ENCODE measurements at places on chromosomes 12 and 14. TPM values are rescaled to one million over a fixed set of nuclear protein-coding genes. Genes with fewer than 3 reads are reported as not detected.

Gene PPP2R3C
- 34.2 TPM for total RNA-seq

Gene SLC41A2
- 13.4 TPM for total RNA-seq

DNA sequence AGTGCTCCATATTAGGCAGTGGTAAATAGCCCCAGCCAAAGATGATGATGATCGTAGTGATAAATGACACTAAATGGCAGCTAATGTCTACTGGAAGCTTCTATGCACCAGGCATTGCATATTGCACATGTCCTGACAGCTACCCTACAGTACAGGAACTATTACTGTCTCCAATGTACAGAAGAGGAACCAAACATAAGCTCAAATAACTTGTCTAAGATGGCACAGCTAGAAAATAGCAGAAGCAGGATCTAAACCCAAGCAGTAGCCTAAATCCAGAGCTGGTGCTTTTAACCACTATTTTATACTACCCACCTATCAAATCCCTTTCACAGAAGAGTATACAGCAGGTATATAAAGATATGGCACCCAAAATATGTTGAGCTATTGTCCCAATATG lies 28.9 kb downstream of the ESR2 start:
- no peak overlapping the region for H3K27ac ChIP-seq
- no peaks in the 10 kb centered on the region for H3K4me1 ChIP-seq
- no peaks in the 10 kb centered on the region for H3K36me3 ChIP-seq
- no peak for DNase-seq
- no peak overlapping the region for H3K4me3 ChIP-seq
- no peaks in the 10 kb centered on the region for H3K27me3 ChIP-seq

- H3K4me3 ChIP-seq, result peak within 1 kb of the TSS; percentile 46
- H3K27ac ChIP-seq, result no peak within 1 kb of the TSS
- H3K36me3 ChIP-seq, result no peaks in the 10 kb centered on the region
- peaks cover 17% of the 10 kb centered on the region for H3K4me1 ChIP-seq
- peaks cover 57% of the 10 kb centered on the region for H3K27me3 ChIP-seq
Measured at GRCh38 chr12:120368789-120369602, at the start of gene MSI1. MSI1 (minus strand) TSS chr12:120369164; CDS start chr12:120369091, 73 bp downstream.

- no peaks in the 10 kb centered on the region for H3K36me3 ChIP-seq
- peak overlapping the region; percentile 67 for H3K27ac ChIP-seq
- H3K27me3 ChIP-seq, result no peaks in the 10 kb centered on the region
- no peak overlapping the region for H3K4me3 ChIP-seq
- no peaks in the 10 kb centered on the region for H3K4me1 ChIP-seq
- DNase-seq, result peak; percentile 60
Measured at GRCh38 chr12:7555752-7556151, 52.2 kb upstream of the CD163 start.

DNA sequence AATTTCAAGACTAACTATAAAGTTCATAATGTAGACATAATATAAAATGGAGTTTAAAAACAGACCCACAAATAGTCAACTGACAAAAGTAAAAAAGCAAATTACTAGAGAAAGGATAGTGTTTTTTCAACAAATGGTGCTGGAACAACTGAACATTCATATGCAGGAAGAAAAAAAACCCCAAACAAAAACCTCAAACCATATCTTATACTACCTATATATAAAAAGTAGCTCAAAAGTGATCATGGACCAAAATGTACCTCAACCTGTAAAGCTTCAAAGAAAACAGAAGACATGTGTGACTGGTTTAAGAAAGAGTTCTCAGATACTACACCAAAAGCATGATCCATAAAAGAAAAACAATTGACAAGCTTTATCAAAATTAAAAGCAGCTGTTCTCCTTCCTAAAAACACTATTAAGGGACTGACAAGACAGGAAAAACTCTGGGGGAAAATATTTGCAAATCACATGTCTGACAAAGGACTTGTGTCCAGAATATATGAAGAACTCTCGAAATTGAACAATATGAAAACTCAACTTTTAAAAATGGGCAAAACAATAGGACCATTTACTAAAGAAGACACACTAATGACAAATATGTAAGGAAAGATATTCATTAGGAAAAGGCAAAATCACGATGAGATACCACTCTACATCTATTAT lies 22.7 kb upstream of the ARID4A start:
- H3K27me3 ChIP-seq, result no peaks in the 10 kb centered on the region
- DNase-seq, result no peak
- H3K27ac ChIP-seq, result no peak overlapping the region
- H3K4me3 ChIP-seq, result no peak overlapping the region

DNA sequence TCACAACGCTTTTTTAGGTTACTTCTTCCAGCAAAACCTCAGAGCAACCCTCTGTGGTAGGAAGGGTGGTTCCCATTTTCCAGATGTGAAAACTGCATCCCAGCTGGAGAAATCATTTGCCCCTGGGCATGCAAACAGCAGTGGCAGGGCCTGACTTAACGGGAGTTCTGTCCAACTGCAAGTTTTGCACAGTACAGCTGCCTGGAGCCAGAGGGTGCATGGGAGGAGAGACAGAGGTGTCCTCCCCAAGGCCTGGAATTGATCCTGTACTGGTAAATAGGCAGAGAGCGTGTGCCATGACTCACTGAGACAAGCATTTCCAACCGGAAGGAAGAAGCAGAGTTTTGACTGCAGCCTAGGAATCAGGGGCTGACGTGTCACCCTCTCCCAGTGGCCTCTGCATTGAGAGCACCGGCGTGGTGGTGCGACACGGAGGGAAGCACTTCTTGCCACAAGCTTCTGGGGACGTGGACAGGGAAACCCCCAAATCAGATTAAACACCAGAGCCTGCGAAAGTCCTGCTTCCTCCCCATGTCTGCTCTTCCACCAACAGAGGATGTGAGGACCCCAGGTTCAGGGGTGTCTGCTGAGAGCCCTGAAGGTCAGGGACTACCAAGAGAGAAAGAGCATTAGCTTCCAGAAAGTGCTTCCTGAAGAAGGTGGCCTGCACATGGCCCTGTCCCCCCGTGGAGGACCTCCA lies 19.0 kb upstream of the SERPINA4 start:
- H3K27me3 ChIP-seq, result peaks cover 5% of the 10 kb centered on the region
- no peak for DNase-seq
- H3K4me3 ChIP-seq, result no peak overlapping the region
- H3K27ac ChIP-seq, result no peak overlapping the region
- peaks cover 7% of the 10 kb centered on the region for H3K4me1 ChIP-seq
- no peaks in the 10 kb centered on the region for H3K36me3 ChIP-seq

DNA sequence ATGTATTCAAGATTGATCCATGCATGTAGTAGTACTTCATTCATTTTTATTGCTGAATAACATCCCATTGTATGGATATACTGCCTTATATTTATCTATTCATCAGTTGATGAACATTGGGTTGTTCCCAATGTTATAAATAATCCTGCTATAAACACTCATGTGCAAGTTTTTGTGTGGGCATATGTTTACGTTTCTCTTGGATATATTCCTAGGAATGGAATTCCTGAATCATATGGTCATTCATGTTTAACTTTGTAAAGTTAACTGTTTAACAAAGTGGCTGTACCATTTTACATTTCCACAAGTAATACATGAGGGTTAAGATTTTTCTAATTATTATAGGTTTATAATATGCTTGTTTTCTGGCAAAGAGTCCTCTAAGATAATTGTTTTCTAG lies 1568.2 kb upstream of the SEL1L start:
- no peak overlapping the region for H3K27ac ChIP-seq
- no peaks in the 10 kb centered on the region for H3K4me1 ChIP-seq
- no peaks in the 10 kb centered on the region for H3K27me3 ChIP-seq
- H3K36me3 ChIP-seq, result no peaks in the 10 kb centered on the region

GRCh38 chr12:119634743-119635142 lies 33.2 kb upstream of the PRKAB1 start:
- no peaks in the 10 kb centered on the region for H3K4me1 ChIP-seq
- H3K4me3 ChIP-seq, result no peak overlapping the region
- no peak overlapping the region for H3K27ac ChIP-seq
- DNase-seq, result peak; percentile 43

- H3K4me3 ChIP-seq, result no peak overlapping the region
- DNase-seq, result no peak
- H3K4me1 ChIP-seq, result peaks cover 15% of the 10 kb centered on the region
- peaks cover 2% of the 10 kb centered on the region for H3K27me3 ChIP-seq
- no peaks in the 10 kb centered on the region for H3K36me3 ChIP-seq
Measured at GRCh38 chr12:131101703-131102492, 148.2 kb downstream of the ADGRD1 start.

Gene SERPINA12
- not detected for total RNA-seq

Gene PPP1R36
- 0.31 TPM for total RNA-seq

Gene DCAF4
- 9.6 TPM for total RNA-seq

Gene MSRB3
- total RNA-seq, result 37.9 TPM

GRCh38 chr14:22865424-22866405 lies 5.8 kb upstream of the LRP10 start:
- no peaks in the 10 kb centered on the region for H3K36me3 ChIP-seq
- H3K4me1 ChIP-seq, result peaks cover 4% of the 10 kb centered on the region
- H3K27me3 ChIP-seq, result no peaks in the 10 kb centered on the region
- DNase-seq, result no peak
- H3K27ac ChIP-seq, result no peak overlapping the region
- no peak overlapping the region for H3K4me3 ChIP-seq

GRCh38 chr12:77049767-77050353 lies 15.5 kb downstream of the E2F7 start:
- H3K27ac ChIP-seq, result no peak overlapping the region
- no peak overlapping the region for H3K4me3 ChIP-seq
- H3K4me1 ChIP-seq, result no peaks in the 10 kb centered on the region
- H3K27me3 ChIP-seq, result no peaks in the 10 kb centered on the region

DNA sequence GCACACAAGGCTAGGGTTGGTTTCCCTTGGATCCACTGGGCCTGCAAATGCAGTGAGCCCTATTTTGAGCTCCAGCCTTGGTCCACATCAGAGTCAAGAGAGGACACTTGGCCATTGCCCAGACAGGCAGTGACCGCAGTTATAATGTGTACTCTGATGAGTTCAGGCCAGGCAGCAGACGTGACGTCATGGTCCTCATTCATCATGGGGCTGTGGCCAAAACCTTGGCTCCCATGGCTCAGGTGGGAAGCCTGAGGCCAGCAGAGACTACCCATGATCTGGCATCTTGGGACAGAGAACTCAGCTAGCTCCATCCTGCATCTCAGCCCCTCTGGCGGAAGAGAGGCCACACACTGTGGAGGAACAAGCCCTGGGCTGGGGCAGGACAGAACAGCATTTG lies 16.4 kb downstream of the TMEM63C start:
- H3K27me3 ChIP-seq, result peaks cover 4% of the 10 kb centered on the region
- no peaks in the 10 kb centered on the region for H3K36me3 ChIP-seq
- DNase-seq, result no peak

Gene PARPBP
- 6.8 TPM for total RNA-seq

GRCh38 chr12:74849801-74850200 lies 312.2 kb downstream of the ATXN7L3B start:
- H3K27ac ChIP-seq, result no peak overlapping the region
- H3K4me1 ChIP-seq, result no peaks in the 10 kb centered on the region
- no peaks in the 10 kb centered on the region for H3K27me3 ChIP-seq
- no peak overlapping the region for H3K4me3 ChIP-seq

DNA sequence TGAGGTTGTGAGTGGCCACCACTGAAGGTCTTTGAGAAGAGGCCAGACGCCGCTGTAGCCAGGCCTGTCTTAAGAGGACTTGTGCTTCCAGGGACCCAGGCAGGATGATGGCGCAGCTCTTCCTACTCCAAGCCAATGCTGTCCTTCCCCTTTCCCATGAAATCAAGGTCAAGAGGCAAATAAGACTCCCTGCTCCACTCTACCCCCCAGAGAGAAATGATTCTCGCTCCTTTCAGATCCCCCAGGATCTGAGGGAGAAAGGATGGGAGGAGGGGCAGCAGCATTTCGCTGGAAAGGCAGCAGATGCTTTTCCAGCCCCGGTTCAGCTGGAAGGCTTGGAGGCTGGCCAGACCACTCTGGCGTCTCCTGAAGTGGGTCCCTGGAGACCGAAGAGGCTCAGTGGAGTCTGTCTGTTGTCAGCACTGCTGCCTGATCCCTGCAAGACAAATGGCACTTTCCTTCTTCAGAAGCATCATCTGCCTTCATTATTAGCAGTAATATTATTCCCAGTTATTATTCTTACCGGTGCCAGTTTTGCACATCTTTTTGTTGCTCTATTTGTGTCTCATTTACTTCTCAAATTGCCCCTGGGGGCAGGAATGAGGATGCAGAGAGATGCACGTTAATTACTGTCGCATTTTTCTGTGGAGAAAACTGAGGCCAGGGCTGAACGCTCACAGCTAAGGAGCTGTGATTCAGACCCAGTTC lies 51.4 kb downstream of the C14orf132 start:
- H3K36me3 ChIP-seq, result peaks cover 12% of the 10 kb centered on the region
- H3K4me3 ChIP-seq, result no peak overlapping the region
- H3K4me1 ChIP-seq, result peaks cover 35% of the 10 kb centered on the region
- H3K27me3 ChIP-seq, result peaks cover 28% of the 10 kb centered on the region
- H3K27ac ChIP-seq, result no peak overlapping the region
- DNase-seq, result peak; percentile 92

Gene TEX22
- total RNA-seq, result 0.49 TPM

DNA sequence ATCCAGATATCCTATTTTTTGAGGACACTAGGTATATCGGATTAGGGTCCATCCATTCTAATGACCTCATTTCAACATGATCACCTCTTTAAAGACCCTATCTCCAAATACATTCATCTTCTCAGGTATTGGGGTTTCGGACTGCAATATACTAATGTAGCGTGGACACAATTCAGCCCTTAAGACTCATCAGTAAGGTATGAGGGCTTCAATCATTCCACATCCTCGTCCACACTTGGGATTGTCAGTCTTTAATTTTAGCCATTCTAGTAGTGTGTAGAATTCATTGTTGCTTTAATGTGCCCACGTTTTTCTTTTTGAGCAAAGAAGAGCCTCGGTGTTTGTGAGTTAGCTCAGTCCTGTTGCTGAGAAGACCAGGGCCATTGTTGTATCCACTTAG lies 177.0 kb upstream of the TBX3 start:
- H3K27me3 ChIP-seq, result no peaks in the 10 kb centered on the region
- H3K4me3 ChIP-seq, result no peak overlapping the region
- H3K27ac ChIP-seq, result no peak overlapping the region
- DNase-seq, result no peak

Gene CLEC4D
- total RNA-seq, result not detected

Gene GRIP1
- total RNA-seq, result 2.2 TPM

GRCh38 chr14:32576977-32577376 lies 247.9 kb downstream of the AKAP6 start:
- no peaks in the 10 kb centered on the region for H3K27me3 ChIP-seq
- H3K4me1 ChIP-seq, result peaks cover 4% of the 10 kb centered on the region
- DNase-seq, result no peak
- no peak overlapping the region for H3K4me3 ChIP-seq
- H3K27ac ChIP-seq, result peak overlapping the region; percentile 37
- no peaks in the 10 kb centered on the region for H3K36me3 ChIP-seq

DNA sequence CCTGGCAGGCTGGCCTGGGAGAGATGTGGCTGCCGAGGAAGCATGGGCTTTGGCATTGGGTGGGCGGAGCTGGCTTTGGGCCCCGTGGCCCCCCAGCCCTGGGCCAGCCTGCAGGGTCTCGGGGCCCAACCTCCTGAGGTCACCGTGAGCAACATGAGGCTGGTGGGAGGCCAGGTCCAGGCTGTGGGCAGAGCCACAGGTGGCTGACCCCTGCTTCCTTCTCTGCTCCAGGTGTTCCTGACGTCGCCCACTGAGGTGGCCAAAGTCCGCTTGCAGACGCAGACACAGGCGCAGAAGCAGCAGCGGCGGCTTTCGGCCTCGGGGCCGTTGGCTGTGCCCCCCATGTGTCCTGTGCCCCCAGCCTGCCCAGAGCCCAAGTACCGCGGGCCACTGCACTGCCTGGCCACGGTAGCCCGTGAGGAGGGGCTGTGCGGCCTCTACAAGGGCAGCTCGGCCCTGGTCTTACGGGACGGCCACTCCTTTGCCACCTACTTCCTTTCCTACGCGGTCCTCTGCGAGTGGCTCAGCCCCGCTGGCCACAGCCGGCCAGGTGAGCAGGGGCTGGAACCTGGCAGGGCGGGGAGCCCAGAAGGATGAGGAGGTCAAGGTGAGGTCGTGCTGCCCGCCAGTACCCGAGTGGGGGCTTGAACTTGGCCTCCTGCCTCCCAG lies 5.5 kb downstream of the SLC25A47 start:
- no peaks in the 10 kb centered on the region for H3K27me3 ChIP-seq
- DNase-seq, result no peak
- no peaks in the 10 kb centered on the region for H3K36me3 ChIP-seq
- no peak overlapping the region for H3K27ac ChIP-seq
